IPS DF 6.9 (cell line): ENCODE measurements at places on chromosomes 1 and 21.
A peak's percentile ranks its signal among the peaks of the same experiment; 100 is the strongest.

- no peak for DNase-seq
Measured at GRCh38 chr1:149916193-149916897, 1.3 kb downstream of the SV2A start.

GRCh38 chr1:208108646-208109330 lies 135.4 kb downstream of the PLXNA2 start:
- no peak for DNase-seq

DNA sequence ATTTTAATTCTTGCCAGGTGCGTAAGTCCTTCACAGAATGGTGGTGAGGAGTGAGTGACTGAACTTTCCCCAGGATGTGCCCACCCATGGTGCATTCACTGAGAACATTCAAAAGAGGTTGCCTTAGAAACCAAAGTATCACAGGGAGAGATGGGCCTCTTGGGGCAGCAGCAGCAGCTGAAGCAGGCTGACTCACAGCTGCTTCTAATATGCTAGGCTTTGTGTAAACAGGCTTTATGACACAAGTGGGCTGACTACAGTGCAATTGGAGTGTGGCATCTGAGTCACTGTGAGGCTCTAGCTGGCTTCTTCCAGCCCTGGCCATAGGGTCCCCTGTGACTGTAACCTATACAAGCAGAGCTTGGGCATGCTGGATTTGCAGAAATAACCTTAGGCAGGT lies 12.6 kb downstream of the PIGP start:
- no peak for DNase-seq

GRCh38 chr1:17673329-17674072 lies 81.6 kb upstream of the ACTL8 start:
- no peak for DNase-seq

DNA sequence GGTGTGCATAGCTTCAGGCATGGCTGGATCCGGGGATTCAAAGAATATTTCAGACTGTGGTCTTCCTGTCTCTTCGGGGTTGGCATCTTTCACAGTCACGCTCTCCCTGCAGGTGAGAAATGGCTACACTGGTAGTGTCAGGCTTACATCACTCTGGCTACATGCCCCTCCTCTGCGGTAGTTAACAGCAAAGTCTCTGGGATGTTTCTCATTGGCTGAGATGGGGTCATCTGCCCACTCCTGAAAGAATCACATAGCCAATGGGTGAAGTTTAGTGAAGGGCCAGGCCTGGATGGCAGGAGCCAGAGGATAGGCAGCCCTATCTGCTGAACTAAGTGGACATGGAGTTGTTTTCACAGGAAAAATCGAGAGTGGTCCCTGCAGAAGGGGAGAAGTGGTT lies 356.5 kb downstream of the MATN1 start:
- no peak for DNase-seq

- DNase-seq, result no peak
Measured at GRCh38 chr1:243587285-243587684, 262.8 kb downstream of the AKT3 start.

DNA sequence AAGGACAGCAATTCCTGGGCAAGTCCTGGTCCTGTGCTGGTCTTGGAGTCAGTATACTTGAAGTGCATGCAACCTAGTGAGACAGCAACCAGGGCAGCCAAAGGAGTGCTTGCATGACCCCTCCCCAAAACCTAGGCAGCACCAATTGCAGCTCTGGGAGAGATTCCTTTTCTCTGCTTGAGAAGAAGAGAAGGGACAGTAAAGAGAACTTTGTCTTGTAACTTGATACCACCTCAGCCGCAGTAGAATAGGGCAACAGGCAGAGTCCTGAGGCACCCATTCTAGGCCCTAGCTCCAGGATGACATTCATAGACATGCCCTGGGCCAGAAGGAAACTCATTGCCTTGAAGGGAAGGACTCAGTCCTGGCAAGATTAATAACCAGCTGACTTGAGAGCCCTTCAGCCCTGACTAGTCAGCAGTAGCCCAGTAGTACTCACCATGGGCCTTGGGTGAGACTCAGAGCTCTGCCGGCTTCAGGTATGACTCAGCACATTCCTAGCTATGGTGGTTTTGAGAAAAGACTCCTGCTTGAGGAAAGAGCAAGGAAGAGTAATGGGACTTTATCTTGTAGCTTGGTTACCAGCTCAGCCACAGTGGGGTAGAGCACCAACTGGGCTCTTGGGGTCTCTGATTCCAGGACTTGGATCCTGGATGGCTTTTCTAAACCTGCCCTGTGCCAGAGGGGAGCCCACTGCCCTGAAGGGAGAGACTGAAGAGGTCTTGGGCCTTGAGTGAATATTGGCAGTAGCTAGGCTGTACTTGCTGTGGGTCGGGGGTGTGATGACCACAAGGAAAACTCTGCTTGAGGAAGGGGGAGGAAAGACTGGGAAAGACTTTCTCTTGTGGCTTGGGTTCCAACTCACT lies 51.7 kb upstream of the ACADM start:
- peak; percentile 31 for DNase-seq

GRCh38 chr1:222792744-222793143 lies 22.1 kb upstream of the DISP1 start:
- DNase-seq, result no peak

DNA sequence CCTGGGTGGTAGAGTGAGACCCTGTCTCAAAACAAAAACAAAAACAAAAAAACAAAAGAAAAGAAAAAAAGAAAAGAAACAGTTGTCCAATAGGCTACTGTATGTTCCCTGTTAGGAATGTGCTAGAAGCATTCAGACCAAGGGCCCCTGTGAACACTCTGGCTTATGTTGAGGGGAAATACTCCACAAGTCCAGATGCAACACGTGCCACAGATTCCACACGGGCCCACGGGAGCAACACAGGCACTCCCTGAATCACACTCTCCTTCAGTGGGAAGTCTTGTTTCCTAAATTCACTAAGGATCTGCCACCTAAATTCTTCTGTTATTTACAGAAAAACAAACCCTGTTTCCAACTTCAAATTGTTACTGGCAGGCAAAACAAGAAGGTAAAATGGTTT lies 291.1 kb downstream of the PCP4 start:
- DNase-seq, result no peak

DNA sequence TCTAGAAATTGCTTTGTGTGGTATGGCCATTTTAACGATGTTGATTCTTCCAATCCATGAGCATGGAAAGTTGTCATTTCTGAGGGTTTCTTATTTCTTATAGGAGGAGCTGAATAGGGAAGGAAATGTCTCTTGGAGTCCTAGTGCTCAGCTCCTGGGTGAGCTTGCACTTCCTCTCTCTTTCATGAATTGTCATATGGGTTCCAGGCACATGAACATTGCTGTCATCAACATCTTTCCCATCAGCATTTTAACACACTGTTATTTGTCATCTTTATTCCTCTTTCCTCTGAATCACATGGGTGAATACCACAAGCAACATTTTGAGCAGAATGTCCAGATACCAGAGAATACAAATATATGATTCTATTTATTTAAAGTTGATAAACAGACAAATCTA lies 23.4 kb downstream of the SLAMF6 start:
- no peak for DNase-seq

DNA sequence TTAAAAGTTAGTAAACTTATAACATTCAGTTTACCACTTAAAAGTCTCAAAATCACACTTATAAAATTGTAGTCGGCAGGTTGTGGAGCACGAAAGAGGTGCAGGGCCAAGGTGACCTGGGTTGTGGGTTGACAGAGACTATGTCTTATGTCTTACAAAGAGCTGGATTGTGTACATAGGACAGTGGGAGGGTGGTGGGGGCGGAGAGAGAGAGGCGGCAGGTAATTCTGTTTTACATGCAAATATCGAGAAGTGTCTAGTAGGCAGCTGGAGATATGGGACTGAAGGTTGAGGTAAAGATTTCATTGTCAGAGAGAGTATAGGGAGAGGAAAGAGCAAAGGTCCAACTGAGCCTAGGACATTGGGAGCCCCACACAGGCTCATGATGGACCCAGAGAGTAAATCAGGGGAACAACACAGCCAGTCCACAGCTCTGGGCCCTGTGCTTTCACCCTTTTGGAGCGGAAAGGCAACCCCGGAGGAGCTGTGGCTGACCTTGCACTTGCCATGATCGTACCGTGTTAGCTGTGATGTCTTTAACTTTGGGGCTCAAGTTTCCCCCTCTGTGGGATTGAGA lies 28.1 kb upstream of the ZBTB18 start:
- no peak for DNase-seq

GRCh38 chr1:246139745-246140182 lies 367.3 kb downstream of the SMYD3 start:
- no peak for DNase-seq

DNA sequence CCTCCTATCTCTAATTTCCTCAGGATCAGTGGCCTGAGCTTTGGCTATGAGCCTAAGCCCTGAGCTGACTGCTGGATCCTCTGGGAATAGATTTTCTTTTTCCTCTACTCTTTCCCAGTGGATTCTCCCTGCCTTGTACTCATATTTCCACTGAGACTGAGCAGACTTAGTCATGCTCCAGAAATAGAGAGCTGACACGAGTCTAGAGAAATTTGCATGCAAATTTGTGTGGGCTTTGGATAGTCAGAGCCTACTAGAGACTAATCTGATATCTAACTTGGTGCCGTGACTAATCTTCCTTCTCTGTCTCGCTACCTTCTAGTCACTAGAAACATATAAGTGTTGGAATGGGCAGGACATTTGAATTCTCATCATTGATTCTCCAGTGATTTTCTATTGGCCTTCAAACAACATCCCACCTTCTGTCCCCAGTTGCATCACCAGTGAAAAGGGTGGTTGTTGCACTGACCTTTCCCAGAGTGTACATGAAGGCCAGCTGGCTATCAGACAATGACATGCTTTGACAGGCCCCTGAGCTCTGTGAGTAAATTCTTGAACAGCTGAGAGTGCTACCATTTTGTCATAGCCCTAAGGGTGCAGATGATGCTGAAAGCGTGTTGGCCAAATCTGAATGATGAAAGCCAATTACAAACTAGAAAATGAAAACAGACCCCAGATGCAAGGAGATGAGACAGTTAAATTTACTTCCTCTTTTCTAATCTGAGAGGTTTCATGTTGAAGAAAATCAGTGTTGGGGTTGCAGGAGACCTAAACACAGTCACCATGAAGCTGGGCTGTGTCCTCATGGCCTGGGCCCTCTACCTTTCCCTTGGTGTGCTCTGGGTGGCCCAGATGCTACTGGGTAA lies at the start of gene FCRLA:
TSS of gene FCRLA (plus strand) at position 748 of the 866 bp plus-strand sequence. CDS start at position 784, 36 bp downstream.
- DNase-seq, result no peak

- no peak for DNase-seq
Measured at GRCh38 chr1:67939186-67939743, 106.0 kb upstream of the GNG12 start.

- no peak for DNase-seq
Measured at GRCh38 chr1:21552715-21553114, 43.5 kb downstream of the ALPL start.

- DNase-seq, result no peak
Measured at GRCh38 chr1:63909526-63909925, 135.7 kb downstream of the ROR1 start.

DNA sequence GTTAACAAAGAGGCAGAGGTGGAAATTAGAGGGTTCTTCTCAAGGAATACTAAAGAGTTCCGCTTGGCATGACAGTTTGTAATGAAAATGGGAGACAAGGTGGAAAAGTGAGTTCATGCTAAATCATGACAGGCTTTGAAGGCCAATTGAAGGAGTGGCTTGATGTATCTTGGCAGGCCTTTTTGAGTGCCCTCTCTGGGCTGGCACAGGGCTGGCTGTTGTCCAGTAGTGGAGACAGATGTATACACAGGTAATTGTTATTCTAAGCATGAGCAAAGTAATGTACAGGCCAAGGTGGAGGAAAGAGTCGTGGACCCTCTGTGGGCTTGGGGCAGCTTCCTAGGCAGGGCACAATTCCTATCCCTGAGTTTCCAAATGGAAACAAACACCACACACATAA lies 196.7 kb upstream of the GALNT2 start:
- DNase-seq, result no peak

DNA sequence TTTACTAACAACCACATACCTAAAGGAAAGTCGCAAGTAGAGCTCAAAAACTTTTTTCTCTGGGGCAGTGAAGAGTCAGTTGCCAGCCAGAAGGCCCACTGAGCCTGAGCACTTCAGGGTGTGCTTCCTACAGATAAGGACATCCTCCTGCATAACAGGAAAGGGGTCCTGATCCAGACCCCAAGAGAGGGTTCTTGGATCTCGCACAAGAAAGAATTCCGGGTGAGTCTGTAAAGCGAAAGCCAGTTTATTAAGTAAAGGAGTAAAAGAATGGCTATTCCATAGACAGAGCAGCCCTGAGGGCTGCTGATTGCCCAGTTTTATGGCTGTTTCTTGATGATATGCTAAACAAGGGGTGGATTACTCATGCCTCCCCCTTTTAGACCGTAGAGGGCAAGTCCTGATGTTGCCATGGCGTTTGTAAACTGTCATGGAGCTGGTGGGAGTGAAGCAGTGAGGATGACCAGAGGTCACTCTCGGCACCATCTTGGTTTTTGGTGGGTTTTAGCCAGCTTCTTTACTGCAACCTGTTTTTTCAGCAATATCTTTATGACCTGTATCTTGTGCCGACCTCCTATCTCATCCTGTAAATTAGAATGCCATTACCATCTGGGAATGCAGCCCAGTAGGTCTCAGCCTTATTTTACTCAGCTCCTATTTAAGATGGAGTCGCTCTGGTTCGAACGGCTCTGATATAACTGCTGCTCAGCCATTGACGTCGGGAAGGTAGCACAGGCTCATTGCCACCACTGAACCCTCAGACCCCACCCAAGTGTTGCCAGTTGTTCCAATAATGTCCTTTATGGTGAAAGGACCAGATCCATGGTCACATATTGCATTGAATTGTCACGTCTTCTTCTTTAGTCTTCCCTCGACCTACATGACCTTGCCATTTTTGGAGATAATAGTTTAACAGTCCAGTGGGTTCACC lies 96.6 kb upstream of the ERRFI1 start:
- DNase-seq, result no peak

DNA sequence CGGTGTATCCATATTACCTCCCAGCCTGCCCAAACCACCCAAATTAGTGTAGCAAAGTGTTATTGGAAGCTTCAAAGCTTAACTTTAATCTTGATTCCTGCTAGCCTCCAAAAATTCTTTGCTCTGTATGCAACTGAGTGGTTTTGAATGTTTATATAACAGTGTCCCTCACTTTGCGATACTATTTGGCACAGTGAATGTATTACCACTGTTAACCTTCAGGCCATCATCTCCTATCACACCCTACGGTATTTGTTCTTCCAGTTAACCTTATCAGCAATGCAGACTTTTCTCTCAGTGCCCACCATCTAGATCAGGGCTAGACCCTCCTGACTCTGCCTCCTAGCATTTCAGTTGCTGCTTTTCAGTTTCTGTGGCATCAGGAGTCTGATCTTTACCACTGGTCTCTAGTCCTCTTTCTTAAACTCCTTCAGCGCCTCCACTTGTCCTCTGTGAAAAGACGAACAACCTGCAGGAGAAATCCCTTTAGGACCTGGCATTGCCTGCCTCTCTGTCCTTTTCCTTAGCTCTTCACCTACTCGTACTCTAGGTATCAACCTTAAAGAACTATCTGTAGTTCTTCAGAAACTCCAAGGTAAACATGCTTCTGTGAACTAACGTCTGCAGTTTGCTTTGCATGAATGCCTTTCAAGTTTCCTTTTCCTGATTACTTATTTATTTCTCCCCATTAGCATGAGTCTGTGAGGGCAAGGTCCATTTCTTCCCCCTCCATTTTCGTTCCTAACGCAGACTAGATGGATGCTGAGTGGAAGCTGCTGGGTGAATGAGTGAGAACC lies 71.7 kb downstream of the SNX7 start:
- DNase-seq, result no peak

- DNase-seq, result no peak
Measured at GRCh38 chr1:42979036-42979430, 20.4 kb upstream of the SLC2A1 start.
